CD4-positive, alpha-beta T cell treated with Interleukin-4 for 4 hours (primary cell): ENCODE measurements at places on chromosomes 4 and X.

DNA sequence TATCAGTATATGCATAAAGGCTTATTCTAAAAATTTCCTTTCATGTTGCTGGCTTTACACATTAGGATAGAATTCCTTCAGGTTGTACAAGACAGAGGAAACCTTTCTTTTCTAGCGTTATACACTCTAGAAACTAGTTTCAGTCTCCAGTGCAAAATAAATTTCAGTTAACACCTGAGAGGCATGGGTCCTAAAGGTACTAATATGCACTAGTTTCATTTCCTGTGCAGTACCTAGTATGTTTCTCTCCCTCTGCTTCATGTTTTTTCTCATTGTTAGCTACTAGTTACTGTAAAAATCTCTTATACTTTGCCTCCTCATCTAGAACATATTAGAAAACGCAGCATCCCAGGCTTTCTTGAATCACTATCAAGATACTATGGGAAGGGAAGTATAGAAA, 54.0 kb downstream of the SNX25 start:
- no peak for DNase-seq

DNA sequence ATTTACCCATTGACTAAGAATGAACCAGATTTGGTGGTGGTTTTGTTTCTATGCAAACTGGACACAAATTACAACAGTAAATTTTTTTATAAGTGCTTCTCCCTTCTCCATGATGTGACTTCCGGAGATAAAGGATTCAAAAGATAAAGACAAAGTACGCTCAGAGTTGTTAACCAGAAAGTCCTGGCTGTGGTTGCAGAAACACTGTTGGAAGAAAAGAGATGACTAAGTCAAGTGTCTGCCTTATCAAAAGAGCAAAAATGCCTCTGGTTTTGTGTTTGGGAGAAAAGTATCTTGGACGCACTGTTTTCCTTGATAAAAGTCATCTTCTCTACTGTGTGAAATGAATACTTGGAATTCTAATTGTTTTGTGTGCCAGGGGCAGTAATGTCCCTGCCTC, 213.4 kb downstream of the GC start:
- DNase-seq, result no peak

GRCh38 chrX:115679460-115679859, 118.5 kb downstream of the PLS3 start:
- DNase-seq, result no peak

DNA sequence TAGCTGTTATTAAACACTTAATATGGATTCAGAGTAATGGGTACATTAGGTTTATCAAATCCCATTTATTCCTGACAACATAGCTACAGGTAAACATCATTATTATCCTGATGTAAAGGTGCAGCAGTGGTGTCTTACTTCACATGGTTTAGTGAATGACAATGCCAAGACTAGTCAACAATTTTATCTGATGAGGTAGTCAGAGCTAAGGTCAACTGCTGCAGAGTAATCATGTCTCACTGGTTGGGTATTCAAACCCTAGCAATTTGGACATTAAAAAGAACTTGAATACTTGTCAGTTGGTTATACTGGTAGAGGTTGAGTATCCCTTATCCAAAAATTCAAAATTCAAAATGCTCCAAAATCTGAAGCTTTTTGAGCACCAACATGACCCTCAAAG, 117.6 kb downstream of the MAB21L2 start:
- no peak for DNase-seq

DNA sequence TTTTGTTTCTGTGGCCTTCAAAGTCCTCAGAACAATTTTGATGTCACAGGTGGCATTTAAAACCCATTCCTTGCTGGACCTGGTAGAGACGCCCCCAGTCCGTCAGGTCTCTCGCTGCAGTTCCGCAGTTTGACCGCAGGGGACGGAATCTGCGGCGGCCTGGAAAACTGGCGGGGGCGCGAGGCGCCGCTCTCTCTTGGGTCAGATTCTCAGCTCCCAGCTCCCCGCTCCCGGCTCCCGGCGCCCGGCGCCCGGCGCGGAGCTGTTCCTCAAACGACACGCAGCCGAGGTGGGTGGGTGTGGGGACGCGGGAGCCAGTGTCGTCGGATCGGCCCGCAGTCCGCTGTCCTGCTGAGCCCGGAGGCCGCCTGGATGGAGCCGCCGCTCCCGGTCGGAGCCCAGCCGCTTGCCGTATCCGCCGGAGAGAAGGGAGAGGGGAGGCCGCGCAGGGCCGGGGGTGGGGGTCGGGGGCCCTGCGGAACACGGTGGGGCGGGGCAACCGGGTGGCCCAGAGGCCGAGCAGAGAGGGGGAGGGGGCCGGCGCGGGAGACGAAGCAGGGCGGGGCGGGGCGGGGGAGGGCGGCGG, at the start of gene OCRL:
TSS of gene OCRL (plus strand) at position 192 of the 586 bp plus-strand sequence. CDS start at position 373, 181 bp downstream.
- peak; percentile 31 for DNase-seq

GRCh38 chrX:132125906-132126305, 1.9 kb downstream of the FRMD7 start:
- DNase-seq, result no peak

DNA sequence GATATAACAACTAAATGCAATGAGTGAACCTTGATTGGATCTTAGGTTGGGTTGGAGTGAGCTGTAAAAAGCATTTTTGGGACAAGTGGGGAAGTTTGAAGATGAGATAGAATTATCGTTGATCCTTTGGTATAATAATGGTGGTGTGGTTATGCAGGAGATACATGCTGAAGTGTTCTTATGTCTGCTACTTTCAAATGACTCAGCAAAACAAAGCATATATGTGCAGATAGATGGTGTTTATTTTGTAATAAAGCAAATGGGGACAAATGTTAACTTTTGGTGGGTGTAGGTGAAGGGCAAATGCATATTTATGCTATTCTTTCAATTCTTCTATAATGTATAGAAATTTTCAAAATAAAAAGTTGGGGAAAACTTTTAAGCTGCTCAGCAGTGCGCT, 26.2 kb downstream of the RP2 start:
- no peak for DNase-seq

- DNase-seq, result no peak
Measured at GRCh38 chr4:9771034-9771433, 10.4 kb upstream of the DRD5 start.

DNA sequence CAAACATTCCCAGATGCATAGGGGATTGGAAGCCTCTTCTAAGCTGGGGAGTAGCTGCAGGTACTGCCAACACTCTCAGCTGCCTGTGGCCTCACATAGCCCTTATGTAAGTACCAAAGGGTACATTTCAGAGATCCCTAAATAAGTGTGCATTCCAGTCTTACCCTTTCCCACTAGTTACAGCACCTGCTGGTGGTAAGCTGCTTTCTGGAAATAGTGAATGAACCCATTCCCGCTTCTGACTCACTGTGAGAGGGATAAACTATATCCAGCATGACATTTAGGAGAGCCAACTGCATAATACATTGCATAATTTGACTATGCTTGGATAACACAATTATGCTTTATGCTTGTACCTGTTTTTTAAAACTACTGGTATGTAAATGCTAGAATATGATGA, 149.0 kb downstream of the FAM13A start:
- DNase-seq, result no peak

- no peak for DNase-seq
Measured at GRCh38 chrX:38117485-38117884, 103.2 kb downstream of the SRPX start.

DNA sequence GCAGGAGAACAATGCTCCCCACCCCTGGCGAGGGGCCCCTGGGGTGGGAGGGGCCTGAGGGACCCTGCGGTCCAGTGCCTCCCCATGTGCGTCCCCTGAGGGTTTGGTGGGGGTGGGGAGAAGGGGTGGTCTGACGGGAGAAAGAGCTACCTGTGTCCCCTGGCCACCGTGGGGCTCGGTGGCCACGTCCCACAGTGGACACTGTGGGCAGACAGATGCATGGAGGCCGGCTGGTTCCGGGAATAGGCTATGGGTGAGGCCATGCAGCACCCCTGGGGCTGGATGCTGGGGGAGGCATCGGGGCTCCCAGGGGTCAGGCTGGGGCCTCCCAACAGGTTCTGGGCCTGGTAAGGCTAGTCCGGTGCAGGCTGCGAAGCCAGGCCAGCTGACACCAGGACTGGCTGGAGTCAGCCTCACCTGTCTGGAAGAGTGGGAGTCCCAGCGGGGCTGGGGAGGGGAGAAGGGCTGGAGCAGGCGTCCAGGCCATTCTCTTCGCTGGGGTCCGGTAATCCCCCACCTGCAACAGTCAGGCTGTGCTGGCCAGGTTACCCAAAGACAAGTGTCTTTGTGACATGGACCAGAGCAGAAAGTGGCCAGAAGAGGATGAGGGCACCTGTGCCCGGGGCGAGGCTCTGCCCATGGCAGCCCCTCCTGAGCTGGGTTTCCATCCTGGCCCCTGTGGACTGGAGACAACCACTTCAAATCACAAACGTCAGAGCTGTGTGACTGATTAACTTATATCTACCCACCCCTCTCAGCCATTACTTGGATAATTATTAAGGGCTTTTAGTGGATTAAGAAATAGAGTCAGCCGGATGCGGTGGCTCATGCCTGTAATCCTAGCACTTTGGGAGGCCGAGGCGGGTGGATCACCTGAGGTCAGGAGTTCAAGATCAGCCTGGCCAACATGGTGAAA, 1.4 kb upstream of the FAM53A start:
- no peak for DNase-seq

- DNase-seq, result no peak
Measured at GRCh38 chr4:19455850-19456602, 795.7 kb upstream of the SLIT2 start.

DNA sequence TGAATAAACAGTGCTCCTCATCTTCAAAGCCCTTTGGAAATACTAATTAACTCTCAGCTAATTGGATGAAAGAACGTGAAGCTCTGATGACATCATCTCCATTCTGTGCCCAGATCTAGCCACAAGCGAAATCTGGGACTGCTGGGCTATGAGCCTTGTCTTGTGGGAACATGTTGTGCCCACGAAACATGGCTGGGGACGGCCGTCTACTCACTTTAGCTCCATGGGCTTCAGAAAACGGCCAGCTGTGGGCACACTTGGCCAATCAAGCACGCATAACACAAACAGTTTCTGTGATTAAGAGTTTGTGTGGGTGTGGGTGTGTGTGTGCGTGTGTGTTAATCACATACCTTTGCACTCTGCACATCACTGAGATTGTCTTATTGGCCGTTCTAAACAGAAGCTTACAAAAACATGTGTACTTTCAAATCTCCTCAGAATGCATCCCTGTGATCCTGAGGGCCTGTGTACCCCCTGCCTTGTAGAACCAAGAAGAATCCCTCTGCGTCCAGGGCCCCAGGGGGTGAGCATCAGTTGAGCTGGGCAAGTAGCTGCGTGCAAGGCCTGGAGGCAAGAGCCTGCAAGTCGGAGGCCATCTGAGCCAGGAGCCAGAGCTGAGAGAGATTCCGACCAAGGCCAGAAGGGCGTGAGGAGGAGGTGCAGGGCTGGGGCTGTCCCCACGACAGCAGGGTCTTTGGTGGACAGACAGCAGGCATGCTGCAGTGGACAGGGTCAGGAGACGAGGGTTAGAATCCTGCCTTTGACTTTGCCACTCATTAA, 18.7 kb upstream of the ZNF185 start:
- DNase-seq, result no peak

DNA sequence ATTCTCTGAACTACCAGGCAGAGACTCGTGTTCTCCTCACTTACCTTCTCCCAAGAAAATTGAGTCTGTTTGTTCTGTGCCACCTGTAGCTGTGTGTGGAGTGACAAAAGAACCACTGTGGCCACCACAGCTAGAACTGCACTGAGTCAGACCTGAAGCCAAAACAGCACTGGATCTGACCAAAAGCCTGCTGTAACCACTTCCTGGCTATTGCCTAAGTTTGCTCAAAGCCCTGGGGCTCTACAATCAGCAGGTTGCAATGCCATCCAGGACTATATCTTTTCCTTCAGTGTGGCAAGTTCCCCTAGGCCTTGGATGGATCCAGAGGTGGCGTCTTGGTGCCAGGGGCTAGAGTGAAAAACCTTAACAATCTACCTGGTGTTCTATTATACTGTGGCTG, 449.1 kb downstream of the FAM133A start:
- DNase-seq, result no peak

DNA sequence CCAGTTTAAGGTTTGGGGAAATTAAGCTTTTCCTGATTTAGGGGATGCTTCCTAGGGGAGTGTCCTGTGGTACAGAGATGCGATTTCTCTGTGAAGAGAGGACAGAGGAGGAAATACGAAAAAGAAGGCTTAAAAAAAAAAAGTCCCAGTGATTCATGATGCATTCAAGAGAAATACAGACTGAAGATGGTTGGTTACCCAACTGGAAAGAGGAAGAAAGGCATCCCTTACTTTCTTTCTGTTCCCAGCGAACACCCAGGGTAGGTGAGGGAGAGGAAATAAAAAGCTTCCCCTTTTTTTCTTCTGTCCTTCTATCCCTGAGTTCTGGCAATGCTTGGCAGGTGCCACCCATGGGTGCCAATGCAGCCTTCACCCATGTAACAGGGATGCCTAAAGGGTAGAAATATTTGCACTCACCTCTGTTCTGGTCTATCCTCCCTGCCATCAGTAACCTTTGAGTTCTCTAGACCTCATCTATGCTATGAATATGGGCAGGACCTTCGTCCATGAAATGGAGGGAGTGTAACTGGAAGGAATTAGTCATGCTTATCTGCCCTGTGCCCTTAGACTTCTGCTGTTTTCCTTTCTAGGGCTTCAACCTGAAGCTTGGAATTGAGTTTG, 230.1 kb upstream of the GALNTL6 start:
- DNase-seq, result no peak

DNA sequence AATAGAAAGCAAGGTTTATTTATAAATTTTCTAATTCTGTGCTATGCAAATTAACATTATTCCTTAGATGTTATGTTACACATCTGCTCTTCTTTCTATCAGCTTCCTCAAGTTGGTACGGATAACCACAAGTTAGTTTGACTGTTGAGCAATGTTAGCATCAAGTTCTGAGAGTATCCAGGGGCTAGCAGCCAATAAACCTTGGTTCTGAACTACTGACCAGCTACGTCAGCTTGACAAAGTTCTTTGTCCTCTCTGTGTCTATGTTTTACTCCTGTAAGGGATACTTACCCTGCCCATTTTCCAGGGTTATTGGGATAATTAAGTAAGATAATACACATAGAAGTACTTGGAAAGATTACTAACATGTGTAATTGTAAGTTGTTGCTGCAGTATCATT, 8.1 kb upstream of the TEX13A start:
- DNase-seq, result no peak

DNA sequence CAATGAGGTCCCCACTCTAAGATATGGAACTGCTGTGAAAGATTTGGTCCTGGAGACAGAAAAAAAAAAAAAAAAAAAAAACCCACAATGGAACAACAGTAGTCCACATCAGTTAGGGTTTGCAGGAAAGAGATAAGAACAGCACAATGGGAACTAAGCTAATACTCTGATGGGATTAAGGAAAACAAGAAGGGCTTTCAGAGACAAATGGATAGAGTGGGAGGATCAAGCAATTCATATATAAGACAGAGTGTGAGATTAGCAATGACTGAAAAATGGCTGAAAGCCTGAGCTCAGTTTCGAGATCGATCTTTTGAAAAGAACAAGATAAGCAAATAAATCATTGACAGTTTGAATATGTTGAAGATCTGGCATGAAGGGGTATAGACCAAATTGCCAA, 188.4 kb upstream of the TRPC5 start:
- no peak for DNase-seq

- DNase-seq, result no peak
Measured at GRCh38 chr4:72679666-72680065, 110.6 kb upstream of the ADAMTS3 start.
